ENCODE measurements at places on chromosomes 3 and 15.

DNA sequence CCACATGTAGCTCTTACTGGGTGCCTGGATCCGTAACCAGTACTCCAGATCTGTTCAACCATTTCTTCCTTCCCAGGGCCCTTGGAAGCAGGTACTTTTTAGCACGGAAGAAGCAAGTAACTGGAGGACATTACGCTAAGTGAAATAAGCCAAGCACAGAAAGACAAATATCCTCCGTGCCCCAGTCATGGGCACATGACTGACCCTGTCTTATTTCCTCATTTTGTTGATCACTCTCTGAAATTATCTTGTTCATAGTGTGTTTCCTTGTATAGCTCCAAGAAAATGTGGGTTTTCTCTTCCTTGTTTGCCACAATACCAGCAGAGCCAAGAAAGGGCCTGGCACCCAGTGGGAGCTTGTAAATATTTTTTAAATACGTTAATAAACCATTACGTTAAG is 32.2 kb upstream of the MTMR14 start:
- no peak for DNase-seq

GRCh38 chr3:136962927-136963326 is 5.1 kb downstream of the IL20RB start:
- no peak for DNase-seq

GRCh38 chr3:121995161-121996137 is 26.6 kb downstream of the ILDR1 start:
- DNase-seq = no peak

GRCh38 chr15:64634027-64634426 is 141.4 kb downstream of the RBPMS2 start:
- DNase-seq = no peak

GRCh38 chr3:159499031-159499793 is 489.4 kb upstream of the IL12A start:
- DNase-seq = no peak

DNA sequence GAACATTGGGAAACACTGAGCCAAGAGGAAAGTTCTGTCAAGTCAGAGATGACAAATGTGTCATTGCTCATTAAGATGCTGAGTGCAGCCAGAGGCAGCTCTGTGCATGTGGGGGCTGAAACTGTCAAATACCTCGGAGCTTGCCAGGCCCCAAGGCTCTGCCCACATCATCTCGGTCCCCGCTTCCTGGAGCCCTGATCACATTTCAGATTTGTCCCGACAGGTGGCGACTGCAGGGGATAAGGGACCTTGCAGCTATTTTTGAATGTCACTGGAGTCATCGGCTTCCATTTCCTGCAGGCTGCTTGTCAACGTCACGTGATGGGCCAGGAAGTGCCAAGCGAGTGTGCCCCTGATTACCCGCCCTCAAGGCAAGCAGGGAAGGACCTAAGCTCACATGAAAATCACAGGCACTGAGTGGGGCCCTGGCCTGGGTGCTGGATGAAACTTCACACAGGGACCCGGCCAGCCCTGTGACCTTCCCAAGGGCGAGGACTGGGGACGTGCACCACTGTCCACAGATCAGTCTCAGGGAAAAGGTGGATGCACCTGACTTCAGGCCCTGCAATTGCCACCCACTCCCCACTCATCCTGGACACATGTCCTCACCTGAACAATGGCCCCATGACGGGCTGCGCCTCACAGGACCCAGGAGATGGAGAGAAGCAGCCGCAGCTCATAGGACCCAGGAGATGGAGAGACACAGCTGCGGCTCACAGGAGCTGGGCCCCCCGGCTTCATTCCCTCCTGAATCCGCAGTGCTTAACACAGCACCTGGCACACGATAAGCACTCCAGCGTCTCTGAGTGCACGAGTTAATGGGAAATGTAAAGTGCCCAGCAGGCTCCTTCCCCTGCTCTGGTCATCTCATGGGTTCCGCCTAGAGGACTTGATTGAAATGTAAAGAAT is 73.4 kb downstream of the NUP210 start:
- DNase-seq = peak; percentile 54

- no peak for DNase-seq
Observed at GRCh38 chr3:196624067-196624790, 15.3 kb upstream of the NRROS start.

GRCh38 chr3:98994128-98994762 is 92.8 kb upstream of the DCBLD2 start:
- DNase-seq = no peak

- no peak for DNase-seq
Observed at GRCh38 chr15:62869116-62869515, 173.4 kb upstream of the TPM1 start.

DNA sequence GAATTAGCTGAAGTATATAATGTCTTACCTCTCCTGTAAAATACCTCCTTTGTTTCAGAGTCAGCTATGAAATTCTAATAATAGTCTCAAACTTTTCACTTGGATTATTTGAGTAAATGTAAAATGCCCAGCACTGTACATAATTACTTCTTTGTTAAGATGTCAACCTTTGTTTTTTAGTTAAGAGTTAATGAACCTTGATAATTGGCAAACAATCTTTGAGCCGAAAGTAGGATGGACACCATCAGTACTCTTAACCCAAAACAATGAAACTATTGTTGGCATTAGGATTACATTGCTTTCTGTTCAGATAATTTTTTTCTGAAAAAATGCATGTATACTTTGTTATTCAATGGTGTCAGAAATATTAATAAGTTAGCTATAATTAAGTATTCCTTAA is 3.0 kb upstream of the NECTIN3 start:
- DNase-seq = no peak

Data from activated CD4-positive, alpha-beta T cell treated with anti-CD3 and anti-CD28 coated beads, Interleukin-2, amount 50 U/mL, for 24 hours (primary cell).